ENCODE measurements at places on chromosomes 5 and 9. TPM values are rescaled to one million over a fixed set of nuclear protein-coding genes. Genes with fewer than 3 reads are reported as not detected.

Gene CREB3
- 113 TPM for polyA plus RNA-seq

Gene SLC6A3
- not detected for polyA plus RNA-seq

Gene HMCN2
- polyA plus RNA-seq, result not detected

Gene SMIM32
- not detected for polyA plus RNA-seq

Gene INSL6
- polyA plus RNA-seq, result not detected

Gene ZBED3
- polyA plus RNA-seq, result 0.75 TPM

Gene CD274
- 5.2 TPM for polyA plus RNA-seq

GRCh38 chr5:136382791-136383190 is 17.4 kb upstream of the TRPC7 start:
- DNase-seq, result no peak
- no peak overlapping the region for H3K27ac ChIP-seq
- 0 out of 2 replicates have a peak, but pooled peaks cover 6% of the 10 kb centered on the region for H3K27me3 ChIP-seq
- H3K4me3 ChIP-seq, result no peak overlapping the region

DNA sequence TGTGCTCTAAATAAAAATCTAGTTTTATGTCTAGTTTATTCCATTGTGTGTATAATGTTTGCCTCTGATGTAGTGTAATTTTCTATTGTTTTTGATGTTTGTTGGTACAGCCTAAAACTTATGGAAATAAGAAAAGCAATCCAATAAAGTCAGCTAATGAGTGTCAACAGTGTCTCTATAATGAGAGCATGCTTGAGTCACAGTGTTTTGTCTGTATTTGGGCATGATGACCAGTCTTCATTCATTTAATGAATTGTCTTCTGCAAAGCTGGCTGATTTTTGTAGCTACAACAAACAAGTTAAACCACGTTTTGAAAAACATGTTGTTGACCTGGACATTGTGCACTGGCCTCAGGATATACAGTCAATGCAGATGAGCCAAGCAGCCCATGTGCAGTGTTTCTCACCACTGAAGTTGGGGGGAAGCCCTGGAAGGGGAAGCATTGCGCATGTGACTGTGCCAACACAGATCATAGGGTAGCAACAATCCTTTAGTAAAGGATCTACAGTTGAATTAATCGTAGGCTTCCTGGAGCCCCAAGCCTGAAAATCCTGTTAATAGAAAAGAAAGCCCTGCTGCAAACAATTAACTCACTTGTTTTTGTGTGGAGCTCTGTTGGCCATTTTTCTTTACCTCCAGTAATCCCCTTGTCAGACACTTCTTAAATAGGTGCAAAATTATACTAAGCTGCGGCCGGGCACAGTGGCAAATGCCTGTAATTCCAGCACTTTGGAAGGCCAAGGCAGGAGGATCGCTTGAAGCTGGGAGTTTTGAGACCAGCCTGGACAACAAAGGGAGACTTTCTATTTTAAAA is 88.0 kb downstream of the INIP start:
- no peaks in the 10 kb centered on the region for H3K4me1 ChIP-seq
- H3K27me3 ChIP-seq, result no peaks in the 10 kb centered on the region
- no peak overlapping the region for H3K27ac ChIP-seq
- peak; percentile 30 for DNase-seq
- H3K36me3 ChIP-seq, result no peaks in the 10 kb centered on the region

GRCh38 chr5:159632866-159633265 is 283.4 kb upstream of the ADRA1B start:
- no peaks in the 10 kb centered on the region for H3K36me3 ChIP-seq
- no peak overlapping the region for H3K4me3 ChIP-seq
- no peak overlapping the region for H3K27ac ChIP-seq
- peaks cover 29% of the 10 kb centered on the region for H3K27me3 ChIP-seq
- H3K4me1 ChIP-seq, result no peaks in the 10 kb centered on the region

- DNase-seq, result peak; percentile 38
- H3K4me3 ChIP-seq, result no peak overlapping the region
- no peaks in the 10 kb centered on the region for H3K36me3 ChIP-seq
- peaks cover 36% of the 10 kb centered on the region for H3K4me1 ChIP-seq
- H3K27me3 ChIP-seq, result no peaks in the 10 kb centered on the region
- H3K27ac ChIP-seq, result no peak overlapping the region
These were observed 12.8 kb upstream of the TEX48 start for GRCh38 chr9:114694719-114695269.

GRCh38 chr5:138523406-138523805 is 19.6 kb downstream of the ETF1 start:
- no peak overlapping the region for H3K27ac ChIP-seq
- H3K4me1 ChIP-seq, result peaks cover 16% of the 10 kb centered on the region
- H3K27me3 ChIP-seq, result no peaks in the 10 kb centered on the region
- no peak overlapping the region for H3K4me3 ChIP-seq

- H3K27ac ChIP-seq, result no peak overlapping the region
- H3K4me3 ChIP-seq, result no peak overlapping the region
- no peaks in the 10 kb centered on the region for H3K4me1 ChIP-seq
- no peak for DNase-seq
- no peaks in the 10 kb centered on the region for H3K36me3 ChIP-seq
These were observed 19.8 kb upstream of the NRARP start for GRCh38 chr9:137321726-137322361.

DNA sequence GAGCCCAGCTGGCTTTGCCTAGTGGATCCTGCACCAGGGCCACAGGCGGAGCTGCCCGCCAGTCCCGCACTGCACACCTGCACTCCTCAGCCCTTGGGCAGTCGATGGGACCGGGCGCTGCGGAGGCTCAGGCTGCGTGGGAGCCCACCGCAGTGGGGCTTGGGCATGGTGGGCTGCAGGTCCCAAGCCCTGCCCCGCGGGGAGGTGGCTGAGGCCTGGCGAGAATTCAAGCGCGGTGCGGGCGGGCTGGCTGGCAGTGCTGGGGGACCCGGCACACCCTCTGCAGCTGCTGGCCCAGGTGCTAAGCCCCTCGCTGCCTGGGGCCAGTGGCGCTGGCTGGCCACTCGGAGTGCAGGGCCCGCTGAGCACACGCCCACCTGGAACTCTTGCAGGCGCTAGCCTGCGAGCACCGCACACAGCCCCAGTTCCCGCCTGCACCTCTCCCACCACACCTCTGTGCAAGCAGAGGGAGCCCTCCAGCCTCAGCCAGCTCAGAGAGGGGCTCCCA is 125.7 kb upstream of the OTULINL start:
- peaks cover 52% of the 10 kb centered on the region for H3K36me3 ChIP-seq
- no peaks in the 10 kb centered on the region for H3K27me3 ChIP-seq
- peaks cover 43% of the 10 kb centered on the region for H3K4me1 ChIP-seq
- no peak for DNase-seq
- H3K27ac ChIP-seq, result no peak overlapping the region

DNA sequence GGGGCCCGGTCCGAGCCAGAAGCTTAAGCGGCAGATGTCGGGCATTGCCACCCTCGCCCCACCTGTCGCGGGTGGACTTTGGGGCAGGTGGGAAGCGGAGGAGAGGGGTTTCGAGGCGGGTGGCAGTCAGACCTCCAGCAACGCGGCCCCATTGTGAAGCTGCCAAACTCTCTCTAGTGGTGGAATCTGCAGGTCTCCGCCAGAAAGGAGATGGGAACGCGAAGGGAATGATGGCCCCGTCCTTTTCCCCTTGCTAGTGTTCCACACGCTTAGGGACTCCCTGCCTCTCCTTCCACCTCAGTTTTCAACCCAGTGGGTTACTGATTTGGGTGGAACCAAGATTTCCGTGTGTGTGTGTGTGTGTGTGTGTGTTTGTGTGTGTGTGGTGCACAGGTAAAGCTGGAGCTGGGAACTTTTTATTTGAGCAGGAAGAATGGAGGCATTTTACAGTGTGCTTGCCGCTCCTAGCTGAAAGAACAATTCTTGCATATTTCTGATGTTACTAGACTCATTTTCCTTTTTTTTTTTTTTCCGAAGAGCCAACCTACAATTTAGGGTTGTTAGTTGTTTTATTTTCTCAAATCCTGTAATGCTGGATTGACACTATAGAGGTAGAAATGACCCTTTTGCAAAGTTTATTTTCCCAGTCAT is 1.3 kb downstream of the MACIR start:
- H3K27me3 ChIP-seq, result no peaks in the 10 kb centered on the region
- peak overlapping the region; percentile 93 for H3K4me3 ChIP-seq
- peak; percentile 70 for DNase-seq
- peaks cover 33% of the 10 kb centered on the region for H3K4me1 ChIP-seq

DNA sequence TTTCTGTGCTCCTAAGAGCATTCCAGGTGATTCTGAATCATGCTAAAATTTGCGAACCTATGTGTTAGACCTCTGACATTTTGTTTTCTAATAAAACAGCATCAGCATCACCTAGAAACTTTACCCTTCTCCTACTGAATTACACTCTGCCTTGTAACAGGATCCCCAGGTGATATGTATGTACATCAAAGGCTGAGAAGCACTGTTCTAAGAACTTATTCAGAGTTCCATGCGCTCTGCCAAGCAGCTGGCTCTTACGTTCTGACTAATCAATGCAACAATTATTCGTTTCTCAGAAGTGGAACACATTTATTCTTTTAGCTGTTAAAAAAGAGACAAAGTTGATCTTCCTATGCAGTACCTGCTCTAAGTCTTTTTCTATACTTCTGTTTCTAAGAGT is 228.6 kb downstream of the SLF1 start:
- no peak for DNase-seq
- peaks cover 17% of the 10 kb centered on the region for H3K27me3 ChIP-seq
- H3K27ac ChIP-seq, result no peak overlapping the region
- H3K4me1 ChIP-seq, result no peaks in the 10 kb centered on the region
- H3K36me3 ChIP-seq, result no peaks in the 10 kb centered on the region

GRCh38 chr5:134581241-134581981 is 51.2 kb downstream of the SAR1B start:
- no peaks in the 10 kb centered on the region for H3K27me3 ChIP-seq
- DNase-seq, result peak; percentile 16
- no peak overlapping the region for H3K27ac ChIP-seq
- no peak overlapping the region for H3K4me3 ChIP-seq

DNA sequence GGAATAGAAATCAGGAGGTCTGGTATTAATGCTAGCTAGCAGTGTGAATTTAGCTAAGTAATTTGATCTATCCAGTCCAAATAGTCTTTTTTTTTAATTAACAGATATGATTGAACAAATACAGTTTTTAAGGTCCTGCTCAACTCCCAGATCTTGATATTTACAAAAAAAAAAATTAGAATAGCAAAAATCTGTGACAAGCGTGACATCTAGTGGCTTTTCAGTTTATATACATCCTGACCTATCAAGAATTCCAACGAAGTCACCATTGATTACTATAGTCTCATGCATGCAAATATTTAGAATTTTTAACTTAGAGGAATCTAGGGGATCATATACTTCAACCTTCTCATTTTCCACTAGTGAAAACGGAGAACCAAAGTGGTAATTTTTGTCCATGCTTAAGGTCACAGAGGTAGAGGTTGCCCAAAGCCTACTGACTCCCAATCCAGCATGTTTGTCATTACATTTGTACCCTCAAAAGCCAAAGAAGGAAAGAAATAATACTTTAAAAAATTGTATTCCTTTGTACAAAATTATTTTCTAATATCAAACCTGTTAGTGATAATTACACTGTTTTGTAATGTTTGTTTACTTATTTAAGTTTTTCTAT is 17.6 kb upstream of the TARS1 start:
- DNase-seq, result peak; percentile 60
- no peaks in the 10 kb centered on the region for H3K27me3 ChIP-seq
- H3K36me3 ChIP-seq, result no peaks in the 10 kb centered on the region
- no peak overlapping the region for H3K27ac ChIP-seq
- peaks cover 28% of the 10 kb centered on the region for H3K4me1 ChIP-seq

DNA sequence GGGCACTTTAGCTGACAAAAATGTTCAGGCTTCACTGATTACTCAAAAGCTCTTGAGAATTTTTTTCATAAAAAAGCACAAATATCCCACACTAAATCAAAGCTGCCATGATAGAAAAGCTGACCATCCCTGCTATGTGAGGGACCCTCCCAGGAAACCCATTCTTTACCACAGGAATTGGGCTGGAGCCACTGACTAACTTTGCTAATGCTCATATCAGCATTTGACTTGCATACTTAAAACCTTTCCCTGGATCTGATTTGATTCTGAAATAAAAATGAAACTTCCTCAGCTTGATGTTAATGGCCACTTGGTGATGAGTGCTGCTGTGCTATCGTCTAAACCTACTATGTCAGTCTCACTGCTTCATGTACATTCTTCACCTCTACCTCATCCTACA is 243.6 kb downstream of the PRELID2 start:
- H3K4me1 ChIP-seq, result peaks cover 25% of the 10 kb centered on the region
- no peaks in the 10 kb centered on the region for H3K27me3 ChIP-seq
- no peak overlapping the region for H3K4me3 ChIP-seq
- no peak overlapping the region for H3K27ac ChIP-seq

GRCh38 chr9:137168573-137168903 is 1.3 kb downstream of the LRRC26 start:
- peak overlapping the region; percentile 36 for H3K4me3 ChIP-seq
- H3K27ac ChIP-seq, result no peak overlapping the region
- DNase-seq, result peak; percentile 20
- no peaks in the 10 kb centered on the region for H3K4me1 ChIP-seq

DNA sequence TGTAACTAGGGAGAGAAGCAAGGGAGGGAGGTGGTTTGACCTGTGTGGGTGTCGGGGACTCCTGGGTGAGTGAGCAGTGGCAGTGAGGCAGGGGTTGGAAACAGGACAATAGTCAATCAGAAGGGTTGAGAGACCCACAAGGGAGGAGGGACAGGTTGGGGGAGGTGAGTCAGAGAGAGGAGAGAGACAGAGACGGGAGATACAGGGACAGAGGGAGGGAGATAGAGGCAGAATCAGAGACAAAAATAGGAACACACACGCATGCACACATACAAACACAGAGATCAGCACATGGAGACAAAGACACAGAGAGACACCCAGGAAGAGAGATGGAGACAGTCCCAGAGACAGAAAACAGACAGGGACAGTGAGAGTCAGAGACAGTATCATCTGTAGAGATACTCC is 39.3 kb upstream of the PTGS1 start:
- peaks cover 9% of the 10 kb centered on the region for H3K36me3 ChIP-seq
- no peak overlapping the region for H3K4me3 ChIP-seq
- H3K4me1 ChIP-seq, result no peaks in the 10 kb centered on the region
- H3K27me3 ChIP-seq, result no peaks in the 10 kb centered on the region

DNA sequence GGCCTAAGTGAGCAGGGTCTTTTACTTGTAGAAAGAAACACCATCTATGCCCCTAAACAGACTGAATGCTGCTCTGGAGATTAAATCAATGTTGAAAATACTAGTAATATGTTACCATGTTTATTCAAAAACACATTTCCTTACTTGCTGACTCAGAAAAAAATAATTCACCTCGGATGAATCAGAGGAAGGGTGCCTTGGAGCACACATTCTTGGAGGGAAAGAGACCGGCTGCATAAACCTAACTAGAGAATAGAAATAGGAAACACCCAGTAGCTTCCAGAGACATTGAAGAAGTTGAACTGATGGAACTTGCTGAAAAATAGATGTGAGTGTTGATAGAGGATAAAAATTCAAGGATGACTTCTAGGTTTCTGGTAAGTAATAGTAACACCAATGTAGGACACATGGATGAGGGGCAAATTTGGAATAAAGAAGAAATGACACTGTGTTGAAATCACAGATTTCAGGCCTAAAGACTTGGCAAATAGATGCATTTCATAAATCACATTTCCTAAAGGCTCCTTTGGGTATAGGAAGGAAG is 76.9 kb upstream of the MINAR2 start:
- no peaks in the 10 kb centered on the region for H3K4me1 ChIP-seq
- H3K36me3 ChIP-seq, result no peaks in the 10 kb centered on the region
- H3K4me3 ChIP-seq, result no peak overlapping the region
- no peaks in the 10 kb centered on the region for H3K27me3 ChIP-seq
- peak; percentile 14 for DNase-seq
- H3K27ac ChIP-seq, result no peak overlapping the region

- H3K27me3 ChIP-seq, result no peaks in the 10 kb centered on the region
- H3K4me1 ChIP-seq, result peaks cover 35% of the 10 kb centered on the region
- H3K27ac ChIP-seq, result no peak overlapping the region
- H3K4me3 ChIP-seq, result no peak overlapping the region
- H3K36me3 ChIP-seq, result peaks cover 22% of the 10 kb centered on the region
These were observed 25.2 kb downstream of the TGFBR1 start for GRCh38 chr9:99130069-99130468.
